WERI-Rb-1 (cell line): ENCODE measurements at places on chromosomes 13 and 19.
A peak's percentile ranks its signal among the peaks of the same experiment; 100 is the strongest.

- DNase-seq: no peak
Measured at GRCh38 chr13:50077431-50077830, 62.2 kb downstream of the KCNRG start.

DNA sequence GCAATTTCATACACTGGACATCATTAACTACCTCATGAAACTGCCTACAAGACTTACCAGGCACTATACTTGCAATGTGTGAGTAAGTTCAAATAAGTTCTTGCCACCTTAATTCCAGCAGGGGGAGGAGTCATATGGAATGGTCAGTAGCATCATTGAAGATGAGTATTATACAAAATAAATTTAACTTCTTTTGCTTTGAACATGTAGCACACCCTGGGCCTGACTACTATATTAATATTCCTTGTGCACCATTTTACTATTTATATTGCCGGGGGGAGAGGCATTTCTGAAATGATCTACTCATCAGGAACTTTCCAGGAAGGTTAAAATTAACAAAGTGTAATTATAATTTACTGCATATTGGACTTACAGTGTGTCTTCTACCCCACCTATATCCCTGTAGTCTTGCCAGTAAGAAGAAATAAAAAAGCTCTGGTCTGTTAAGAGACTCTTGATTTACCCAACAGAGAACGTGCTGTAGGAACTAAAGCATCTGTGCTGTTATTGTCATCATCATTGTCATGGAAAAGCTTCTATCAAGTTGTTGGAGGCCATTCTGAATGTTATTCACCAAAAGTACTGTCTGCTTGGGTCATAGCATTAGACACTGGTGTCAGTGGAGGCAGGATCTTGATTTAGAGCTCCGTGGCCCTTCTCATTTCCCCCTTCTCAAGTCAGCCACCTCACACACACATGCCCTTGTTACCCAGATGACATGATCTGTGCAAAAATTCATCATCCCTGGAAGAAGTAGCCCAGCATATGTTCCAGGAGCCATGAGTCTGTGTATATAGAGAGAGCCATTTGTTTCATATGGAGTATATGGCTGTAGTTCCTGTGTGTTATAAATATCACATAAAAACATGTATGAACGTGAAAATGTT, 147.1 kb downstream of the MTUS2 start:
- no peak for DNase-seq

GRCh38 chr19:3142292-3142670, 6.4 kb downstream of the GNA15 start:
- no peak for DNase-seq

- no peak for DNase-seq
Measured at GRCh38 chr13:23993680-23993985, 96.3 kb upstream of the C1QTNF9B start.

DNA sequence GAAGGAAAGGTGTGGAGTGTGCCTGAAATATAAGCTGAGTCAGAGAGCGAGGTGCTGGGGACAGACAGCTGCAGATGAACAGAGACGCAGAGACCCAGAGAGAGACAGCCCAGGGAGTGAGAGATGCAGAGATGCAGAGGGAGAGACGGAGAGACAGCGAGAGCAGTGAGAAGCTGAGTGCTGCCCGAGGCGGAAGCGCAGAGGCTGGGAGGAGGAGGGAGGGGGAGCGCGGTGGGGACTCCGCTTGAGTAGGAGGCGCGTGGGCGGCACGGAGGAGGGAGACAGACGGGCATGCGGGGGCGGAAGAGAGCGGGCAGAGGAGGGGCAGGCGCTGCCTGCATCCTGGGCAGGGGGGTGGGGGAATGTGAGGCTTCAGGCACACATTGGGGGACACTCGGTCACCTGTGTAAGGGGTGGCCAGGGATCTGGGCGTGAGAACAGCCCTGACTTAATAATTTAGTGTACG, 25.7 kb downstream of the SLC8A2 start:
- no peak for DNase-seq

DNA sequence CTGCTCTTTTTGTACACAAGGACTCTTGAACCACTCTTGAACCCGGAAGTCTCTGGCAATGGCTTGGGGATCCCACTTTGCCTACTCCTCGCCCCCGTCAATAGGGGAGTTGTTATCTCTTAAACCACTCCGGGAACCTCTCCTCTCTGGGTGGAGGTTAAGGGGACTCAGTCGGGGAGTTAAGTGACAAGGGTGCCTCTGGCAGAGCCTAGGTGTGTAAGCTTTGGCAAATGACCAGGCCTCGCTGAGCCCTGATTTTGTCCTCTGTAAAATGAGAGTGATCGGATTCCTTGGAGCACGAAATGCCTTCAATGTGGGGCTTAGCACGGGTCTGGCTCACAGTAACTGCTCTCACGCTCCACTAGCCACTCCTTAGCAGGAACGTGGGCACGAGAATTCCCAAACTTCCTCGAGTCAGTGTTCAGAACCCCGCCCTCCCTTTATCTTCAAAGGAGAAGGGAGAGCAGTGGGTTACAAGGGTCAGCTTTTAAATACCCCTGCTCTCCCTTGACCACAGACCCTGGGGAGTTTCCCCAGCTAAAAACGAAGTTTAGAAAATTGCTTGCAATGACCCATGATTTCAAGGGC, 193.3 kb downstream of the KATNAL1 start:
- DNase-seq: peak; percentile 11

DNA sequence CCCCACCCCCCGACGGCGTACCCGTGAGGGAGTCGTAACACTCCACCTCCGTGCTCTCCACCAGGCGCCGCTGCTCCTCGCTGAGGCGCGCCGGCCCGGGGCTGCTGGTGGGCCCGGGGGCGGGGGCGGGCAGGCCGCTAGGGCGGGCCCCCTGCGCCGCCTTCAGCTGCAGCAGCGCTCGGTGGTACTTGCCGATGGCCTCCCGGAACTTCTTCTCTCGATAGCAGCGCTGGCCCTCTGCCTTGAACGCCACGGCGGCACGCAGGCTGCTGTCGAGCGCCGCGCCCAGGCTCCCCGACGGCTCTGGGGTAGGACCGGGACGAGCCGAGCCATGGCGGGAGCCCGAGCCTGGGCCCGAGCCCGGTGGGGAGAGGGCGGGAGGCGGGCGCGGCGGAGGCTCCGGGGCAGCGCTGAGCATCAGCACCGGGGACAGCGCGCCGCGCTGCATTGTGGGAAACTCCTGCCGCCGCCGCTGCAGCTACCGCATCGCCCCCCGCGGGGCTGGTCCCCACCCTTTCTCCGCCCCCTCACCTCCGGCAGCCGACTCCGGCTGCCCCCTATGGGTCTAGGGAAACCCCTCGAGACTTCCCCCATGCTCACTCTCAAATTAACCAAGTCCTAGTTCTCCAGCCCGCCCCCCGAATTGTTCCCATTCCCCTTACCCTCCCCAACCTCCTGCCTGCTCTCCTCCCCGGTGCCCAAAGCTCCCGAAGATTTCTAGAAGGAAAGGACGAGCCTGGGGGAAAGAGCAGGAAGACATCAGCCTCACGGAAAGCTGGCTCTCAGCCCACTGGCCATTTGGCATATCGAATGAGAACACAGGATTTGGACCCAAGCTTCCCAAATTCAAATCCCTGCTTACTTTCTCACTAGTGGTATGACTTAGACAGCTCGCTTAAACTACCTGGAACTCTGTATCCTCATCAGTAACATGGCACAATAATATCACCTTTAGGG, at the start of gene TTC9B:
TTC9B (minus strand) TSS at position 451 of the 957 bp plus-strand sequence; CDS start at position 448, 3 bp downstream.
- DNase-seq: peak; percentile 25
